ENCODE measurements at places on chromosomes 7 and 10.

DNA sequence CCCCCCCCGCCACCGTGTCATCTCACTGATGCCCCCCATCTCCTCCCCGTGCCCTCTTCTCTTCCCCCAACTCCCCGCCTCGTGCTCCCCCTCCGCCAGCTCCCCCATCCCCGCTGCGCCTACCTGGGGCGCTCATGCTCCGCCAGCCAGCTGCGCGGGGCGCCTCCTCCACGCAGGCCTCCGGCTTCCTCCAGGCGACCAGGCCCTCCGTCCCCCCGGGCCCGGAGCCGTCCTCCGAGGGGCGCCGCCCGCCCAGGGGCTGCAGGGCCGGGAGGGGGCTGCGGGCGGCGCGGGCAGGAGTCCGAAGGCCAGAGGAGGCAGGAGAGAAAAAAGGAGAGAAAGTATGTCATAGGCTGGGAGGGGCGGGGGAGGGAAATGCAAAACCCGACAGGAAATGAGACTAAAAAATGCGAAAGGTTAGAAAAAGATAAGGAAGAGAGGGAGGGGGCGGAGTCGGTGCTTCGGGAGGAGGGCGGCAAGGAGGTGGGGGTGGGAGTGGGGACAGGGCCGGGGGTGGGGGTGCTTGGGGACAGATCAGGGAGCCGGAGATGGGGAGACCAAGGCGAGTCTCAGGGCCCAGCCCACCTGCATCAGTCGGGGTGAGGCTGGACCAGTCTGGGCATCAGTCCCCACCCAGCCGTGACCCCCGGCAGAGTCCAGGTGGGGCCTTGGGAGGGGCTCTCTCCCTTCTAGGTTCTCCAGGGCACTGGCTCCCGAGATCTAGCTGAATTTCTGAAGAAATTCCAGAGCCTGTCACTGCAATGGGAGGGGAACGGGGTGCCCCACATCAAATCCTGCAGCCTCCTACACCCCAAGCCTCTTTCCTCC is at the start of gene CARD11:
TSS of gene CARD11 (minus strand) at position 324 of the 828 bp plus-strand sequence. CDS start 85,361 bp downstream, outside the sequence.
- peak; percentile 82 for DNase-seq

- no peak for DNase-seq
Observed at GRCh38 chr10:8056378-8056777, 1.9 kb downstream of the GATA3 start.

DNA sequence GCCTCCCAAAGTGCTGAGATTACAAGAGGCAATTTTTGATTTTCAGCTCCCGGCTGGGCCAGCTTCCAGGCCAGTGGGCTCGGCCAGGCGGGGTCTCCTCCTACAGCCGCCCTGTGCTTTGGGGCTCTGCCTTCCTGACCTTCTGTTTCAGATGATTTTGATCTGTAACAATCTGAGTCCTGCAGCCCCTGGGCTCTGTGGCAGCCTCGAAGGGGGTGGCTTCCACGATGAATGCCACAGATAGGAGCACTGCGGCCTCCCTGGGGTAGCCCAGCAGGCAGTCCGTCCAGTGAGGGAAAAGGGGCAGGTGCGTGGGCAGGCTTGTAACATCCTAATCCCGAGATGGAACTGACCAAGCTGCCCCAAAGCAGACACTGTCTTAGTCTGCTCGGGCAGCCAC is 177.5 kb downstream of the DNAJB6 start:
- peak; percentile 43 for DNase-seq

GRCh38 chr7:129431911-129432643 is 2.2 kb upstream of the STRIP2 start:
- no peak for DNase-seq

- DNase-seq, result no peak
Observed at GRCh38 chr10:84232376-84232775, 7.0 kb upstream of the LRIT2 start.

DNA sequence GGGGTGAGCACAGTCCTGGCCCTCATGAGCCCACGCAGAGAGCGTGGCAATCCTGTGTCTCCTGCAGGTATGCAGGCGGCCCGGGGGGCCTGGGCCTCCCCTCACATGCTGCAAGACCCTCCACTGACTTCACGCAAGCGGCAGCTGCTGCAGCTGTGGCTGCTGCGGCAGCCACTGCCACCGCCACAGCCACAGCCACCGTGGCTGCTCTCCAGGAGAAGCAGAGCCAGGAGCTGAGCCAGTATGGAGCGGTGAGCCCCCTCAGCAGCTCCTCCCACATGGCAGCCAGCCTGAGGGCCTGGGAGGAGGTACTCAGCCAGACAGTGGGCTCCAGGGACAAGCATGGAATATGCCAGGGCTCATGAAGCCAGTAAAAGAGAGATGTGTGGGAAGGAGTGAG is 8.7 kb downstream of the ZMIZ2 start:
- DNase-seq, result no peak

DNA sequence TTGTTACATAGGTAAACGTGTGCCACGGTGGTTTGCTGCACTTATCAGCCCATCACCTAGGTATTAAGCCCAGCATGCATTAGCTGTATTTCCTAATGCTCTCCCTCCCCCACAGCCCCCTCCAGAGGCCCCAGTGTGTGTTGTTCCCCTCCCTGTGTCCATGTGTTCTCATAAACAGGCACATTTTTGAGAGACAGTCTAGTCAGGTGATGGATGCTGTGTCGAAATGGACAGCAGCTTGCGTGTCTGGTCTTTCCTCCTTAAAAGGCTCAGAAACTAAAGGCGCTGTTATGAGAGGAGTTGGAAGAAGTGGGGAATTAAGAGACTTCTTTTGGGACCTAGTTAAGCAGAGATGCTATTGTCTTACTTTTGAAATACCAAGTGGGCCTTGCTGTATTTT is 296.0 kb downstream of the BBS9 start:
- no peak for DNase-seq

DNA sequence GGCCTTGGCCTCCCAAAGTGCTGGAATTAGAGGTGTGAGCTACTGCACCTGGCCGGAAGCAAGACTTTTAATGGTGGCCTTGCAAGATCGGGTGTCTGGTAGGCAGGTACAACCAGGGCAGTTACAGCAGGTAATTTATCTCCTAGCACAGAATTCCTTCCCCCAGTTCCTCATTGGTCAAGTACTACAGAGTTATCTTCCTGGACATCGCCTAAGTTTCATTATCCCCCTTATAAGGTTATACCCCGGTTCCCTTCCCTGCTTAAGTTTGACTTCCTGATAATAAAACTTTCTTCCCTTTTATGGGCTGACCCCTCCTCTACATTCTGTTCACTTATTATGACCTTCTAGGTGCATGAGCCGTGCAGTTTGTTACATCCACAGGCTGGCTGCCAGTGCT is 19.0 kb upstream of the CYP3A43 start:
- no peak for DNase-seq

- DNase-seq, result peak; percentile 54
Observed at GRCh38 chr10:75236178-75236825, 545 bp upstream of the COMTD1 start.
